ENCODE measurements at places on chromosomes 3 and 15. TPM values are rescaled to one million over a fixed set of nuclear protein-coding genes. Genes with fewer than 3 reads are reported as not detected.

PRSS50 gene
- total RNA-seq, result not detected

CHRNB4 gene
- not detected for total RNA-seq

SLC28A1 gene
- total RNA-seq, result not detected

PPP1R14D gene
- not detected for total RNA-seq

Data from vein endothelial cell (primary cell).